ENCODE measurements at places on chromosomes 7 and 10. TPM values are rescaled to one million over a fixed set of nuclear protein-coding genes. Genes with fewer than 3 reads are reported as not detected.

- no peak for DNase-seq
These were observed at the start of gene INA for GRCh38 chr10:103276896-103277712. Gene INA (plus strand): TSS chr10:103277138. CDS start chr10:103277212, 74 bp downstream.

DNA sequence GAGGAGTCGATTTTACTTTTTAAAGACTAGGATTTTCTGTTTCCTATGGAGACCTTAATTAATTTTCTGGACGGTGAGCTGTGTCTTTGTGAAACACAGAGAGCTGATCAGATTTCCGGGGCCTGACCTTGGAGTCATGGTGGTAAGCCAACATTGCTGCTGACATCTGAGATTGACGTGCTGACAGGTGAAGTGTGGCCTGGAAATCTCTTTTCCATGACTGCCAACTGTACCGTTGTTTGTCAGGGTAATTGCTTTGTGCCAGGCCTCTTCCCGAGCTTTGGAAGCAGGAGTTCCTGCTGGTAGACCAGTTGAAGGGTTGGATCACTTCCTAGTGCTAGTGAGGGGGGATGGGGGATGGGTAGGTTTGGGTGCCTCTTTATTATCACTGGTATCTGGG, 71.2 kb downstream of the ADRA2A start:
- DNase-seq, result no peak

- DNase-seq, result no peak
These were observed 12.5 kb upstream of the HNRNPF start for GRCh38 chr10:43421519-43421918.

GRCh38 chr10:105611244-105611798, 970.2 kb downstream of the SORCS3 start:
- no peak for DNase-seq

DNA sequence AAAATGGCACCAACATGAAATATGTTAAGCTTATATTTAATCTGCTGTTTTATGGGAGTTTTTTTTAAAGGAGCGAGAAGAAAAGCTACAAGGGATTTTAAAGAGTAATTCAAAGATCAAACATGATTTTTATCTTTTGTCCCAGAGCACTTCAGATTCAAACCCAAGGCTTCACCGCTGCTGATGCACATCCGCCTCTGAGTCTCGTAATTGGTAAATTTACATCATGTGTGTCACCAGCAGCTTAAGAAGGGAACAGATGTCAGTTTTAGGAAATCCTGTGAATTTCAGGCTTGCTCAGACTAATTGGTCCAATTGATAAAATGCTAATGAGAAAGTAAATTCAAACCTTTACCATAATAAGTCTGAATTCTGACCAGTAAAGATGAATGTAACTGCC, 406.3 kb downstream of the GFRA1 start:
- no peak for DNase-seq

- DNase-seq, result no peak
These were observed 236.7 kb downstream of the PHF14 start for GRCh38 chr7:11210374-11210773.

PLXDC2 gene
- total RNA-seq, result 118 TPM

Data from sciatic nerve (tissue), 2 donors.